ENCODE measurements at places on chromosomes 5 and 9.

DNA sequence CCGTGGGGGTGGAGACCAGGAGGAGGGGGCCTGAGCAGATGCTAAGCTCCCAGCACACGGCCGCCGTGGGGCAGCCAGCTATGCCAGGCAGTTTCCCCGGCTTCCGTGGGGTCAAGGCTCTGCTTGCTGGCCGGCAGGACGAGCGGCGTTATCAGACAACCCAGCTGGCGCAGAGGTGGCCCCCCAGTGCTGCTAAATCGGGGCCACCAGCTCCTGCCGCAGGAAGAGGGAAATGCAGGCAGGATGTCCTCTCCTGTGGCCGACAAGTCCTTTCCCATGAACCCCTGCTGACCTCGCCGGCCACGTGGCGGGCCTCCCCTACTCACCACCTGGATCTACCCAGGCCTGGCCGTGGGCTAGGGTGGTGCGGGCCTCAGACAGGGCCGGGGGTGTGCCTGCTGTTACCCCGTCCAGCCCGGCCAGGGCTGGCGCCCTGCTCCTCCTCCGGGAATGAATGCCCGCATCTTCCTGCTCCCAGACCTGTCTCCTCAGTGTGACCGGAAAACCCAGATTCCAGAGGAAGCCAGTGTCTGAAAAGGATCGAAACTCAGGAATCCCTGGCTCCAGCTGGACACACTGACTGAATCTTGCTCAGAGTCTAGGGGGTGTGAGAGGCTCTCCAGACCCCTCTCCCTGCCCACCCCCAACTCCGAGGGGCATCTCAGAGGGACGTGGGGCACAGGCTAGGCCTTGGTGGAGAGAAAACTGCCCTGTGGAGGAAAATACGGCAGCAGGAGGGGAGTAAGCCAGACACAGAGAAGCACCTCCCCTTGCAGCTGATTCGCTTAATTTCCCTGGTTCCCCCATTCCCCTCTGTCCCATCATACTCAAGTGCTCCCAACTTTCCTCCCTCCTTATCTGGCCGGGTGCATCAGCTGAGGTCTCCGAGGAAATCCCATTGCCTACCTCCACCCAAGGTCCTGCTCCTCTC is 3.9 kb downstream of the FLT4 start:
- no peak for DNase-seq

GRCh38 chr5:154444556-154445421 is 1.0 kb upstream of the SAP30L start:
- no peak for DNase-seq

- no peak for DNase-seq
Measured at GRCh38 chr5:151523335-151523734, 67.8 kb downstream of the FAT2 start.

DNA sequence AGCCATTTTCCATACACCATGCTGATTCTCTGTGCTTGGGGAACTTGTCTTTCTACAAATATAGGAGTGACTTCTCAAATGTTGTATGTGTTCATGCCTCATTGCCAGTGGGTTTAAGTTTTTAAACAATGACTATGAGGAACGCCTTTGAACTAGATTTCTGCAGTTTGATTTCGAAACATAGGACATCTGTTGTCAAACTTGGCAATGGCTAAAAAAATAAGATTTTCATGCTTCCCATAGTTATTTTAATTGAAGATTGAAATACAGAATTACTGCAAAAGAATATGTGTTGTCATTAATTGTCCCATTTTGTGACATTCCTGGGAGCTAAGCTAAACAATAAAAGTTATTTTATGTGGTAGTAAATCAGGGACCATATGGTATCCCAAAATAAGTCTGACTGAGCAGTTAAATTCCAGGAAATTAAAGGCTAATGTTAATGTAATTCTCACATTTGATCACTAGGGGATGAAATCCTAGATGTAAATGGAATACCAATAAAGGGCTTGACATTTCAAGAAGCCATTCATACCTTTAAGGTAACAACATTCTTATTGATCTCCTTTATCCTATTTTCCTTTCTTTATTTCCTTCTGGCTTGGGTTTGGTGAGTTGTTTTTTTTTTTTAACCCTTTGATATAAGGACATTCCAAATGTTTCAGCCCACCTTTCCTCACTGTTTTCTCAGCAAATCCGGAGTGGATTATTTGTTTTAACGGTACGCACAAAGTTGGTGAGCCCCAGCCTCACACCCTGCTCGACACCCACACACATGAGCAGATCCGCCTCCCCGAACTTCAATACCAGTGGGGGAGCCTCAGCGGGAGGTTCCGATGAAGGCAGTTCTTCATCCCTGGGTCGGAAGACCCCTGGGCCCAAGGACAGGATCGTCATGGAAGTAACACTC is 116.7 kb downstream of the GOLPH3 start:
- DNase-seq: no peak

DNA sequence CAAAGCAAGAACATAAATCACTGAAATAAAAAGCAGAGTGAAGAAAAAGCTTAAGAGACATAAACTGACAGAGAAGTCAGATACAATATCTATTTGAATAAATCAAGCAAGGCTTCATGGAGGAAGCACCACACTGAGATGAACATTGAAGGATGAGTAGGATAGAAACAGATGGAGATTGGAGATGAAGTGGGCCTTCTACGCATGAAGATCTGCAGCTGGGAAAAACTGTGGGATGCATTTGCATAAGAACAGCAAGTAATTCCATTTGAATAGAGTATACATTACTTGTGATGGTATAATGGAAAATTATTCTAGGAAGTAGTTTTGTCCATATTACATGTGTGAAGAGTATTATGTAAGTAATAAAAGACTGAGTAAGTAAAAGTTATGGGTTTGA is 16.5 kb downstream of the NMUR2 start:
- DNase-seq: no peak

DNA sequence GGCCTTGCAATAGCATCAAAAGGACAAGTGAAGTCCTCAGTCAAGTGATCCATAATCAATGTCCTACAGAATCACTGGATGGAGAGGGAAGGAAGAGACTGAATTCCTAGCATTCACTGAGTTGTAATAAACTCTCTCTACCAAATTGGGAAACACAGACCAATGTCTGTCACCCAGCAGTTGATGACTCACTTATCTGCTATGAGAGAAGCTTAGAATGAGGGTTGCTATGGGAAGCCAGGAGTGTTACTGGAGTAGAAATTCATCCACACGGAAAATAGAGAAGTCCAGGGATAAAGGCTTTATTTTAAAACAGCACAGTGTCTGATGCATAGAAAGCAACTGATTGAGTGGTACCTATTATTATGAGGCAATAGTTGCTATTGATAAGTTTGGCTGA is 407.4 kb downstream of the BRINP1 start:
- DNase-seq: no peak

DNA sequence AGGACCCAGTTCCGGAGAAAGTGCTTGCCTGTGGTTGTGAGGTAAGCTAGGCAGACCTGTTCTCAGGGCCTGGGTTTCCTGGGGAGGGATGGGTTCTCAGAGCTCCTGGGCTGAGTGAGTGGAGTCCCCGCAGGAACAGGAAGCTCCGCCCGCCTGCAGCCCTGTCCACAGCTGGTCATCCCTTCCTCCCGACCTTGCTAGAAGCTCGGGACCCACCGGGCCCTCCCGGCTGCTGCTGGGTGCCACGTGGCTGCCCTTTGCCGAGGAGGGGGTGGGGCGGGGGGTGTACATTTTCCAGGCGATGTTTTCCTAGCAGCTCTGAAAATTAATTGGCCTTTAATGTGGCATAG is 198.1 kb downstream of the C9orf50 start:
- DNase-seq: no peak

GRCh38 chr5:104498281-104498680 is 935.7 kb upstream of the NUDT12 start:
- DNase-seq: no peak

DNA sequence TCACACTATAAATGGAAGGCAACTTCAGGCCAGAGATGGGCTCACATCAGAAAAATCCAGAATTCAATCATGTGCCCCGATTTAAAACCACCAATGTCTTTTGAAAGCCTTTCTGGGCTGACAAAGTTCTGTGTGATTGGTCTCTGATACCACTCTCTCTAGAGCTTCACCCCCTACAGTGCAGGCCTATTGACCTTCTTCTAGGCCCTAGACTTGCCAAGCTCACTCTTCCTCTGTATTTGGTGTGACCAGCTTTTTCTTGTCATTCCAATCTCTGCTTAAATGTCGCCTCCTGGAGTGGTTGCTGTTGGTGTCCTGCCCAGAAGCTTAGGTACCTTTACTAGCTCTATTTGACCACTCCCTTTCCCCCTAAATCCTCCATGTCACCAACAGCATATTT is 78.7 kb downstream of the GCNT4 start:
- no peak for DNase-seq

DNA sequence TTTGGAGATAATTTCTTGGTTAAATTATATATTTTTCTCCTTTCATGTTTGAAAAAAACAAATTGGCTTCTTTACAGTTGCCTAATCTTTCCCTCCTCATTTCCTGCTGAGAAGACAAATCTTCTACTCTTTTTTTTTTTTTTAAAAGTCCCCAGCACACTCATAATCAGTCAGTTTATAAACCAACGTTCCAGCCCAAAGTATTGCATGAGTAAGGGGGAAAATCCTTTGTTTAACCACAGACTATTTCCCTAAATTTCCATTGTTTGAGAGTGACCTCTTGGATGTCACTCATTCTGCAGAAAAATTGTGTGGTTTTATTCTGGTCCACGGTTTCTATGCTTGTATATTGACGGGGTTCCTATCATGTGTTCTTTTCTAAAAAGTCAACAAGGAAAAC is 55.1 kb upstream of the TLR4 start:
- DNase-seq: no peak
